ENCODE measurements at places on chromosomes 2 and 18.

GRCh38 chr2:69514406-69514805, 77.2 kb upstream of the NFU1 start:
- peak; percentile 83 for DNase-seq

DNA sequence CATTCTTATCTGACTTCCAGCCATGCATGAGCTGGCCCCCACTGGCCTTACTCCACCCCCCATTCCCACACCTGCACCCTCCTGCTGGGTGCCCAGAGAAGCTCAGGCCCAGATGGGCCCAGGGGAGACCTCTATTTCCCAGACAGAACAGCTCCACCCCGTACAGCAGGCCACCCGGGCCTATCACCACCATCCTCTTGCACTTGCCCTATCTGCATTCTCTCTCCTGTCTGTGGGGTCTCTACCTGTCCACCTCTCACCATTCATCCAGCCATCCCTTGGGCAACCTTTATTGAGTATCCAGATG, 25.3 kb upstream of the TNS1 start:
- no peak for DNase-seq

DNA sequence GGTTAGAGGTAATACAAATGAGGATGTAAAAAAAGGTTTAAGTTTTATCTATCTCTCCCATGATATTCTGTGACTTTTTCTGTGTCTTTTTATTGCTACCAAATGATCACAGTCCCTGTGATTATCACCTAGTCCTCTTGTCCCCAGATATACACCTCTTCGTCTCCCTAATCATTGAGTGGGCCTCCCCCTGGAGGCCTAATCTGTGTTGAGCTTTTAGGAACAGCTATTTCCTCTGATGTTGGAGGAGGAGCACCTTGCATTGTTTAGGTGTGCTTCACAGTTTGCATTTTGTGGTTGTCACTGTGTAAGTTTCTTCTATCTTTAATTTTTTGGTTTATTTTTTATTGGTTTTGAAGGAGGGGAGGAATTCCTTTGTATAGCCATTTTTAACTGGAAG, 33.3 kb downstream of the CCDC85A start:
- no peak for DNase-seq

DNA sequence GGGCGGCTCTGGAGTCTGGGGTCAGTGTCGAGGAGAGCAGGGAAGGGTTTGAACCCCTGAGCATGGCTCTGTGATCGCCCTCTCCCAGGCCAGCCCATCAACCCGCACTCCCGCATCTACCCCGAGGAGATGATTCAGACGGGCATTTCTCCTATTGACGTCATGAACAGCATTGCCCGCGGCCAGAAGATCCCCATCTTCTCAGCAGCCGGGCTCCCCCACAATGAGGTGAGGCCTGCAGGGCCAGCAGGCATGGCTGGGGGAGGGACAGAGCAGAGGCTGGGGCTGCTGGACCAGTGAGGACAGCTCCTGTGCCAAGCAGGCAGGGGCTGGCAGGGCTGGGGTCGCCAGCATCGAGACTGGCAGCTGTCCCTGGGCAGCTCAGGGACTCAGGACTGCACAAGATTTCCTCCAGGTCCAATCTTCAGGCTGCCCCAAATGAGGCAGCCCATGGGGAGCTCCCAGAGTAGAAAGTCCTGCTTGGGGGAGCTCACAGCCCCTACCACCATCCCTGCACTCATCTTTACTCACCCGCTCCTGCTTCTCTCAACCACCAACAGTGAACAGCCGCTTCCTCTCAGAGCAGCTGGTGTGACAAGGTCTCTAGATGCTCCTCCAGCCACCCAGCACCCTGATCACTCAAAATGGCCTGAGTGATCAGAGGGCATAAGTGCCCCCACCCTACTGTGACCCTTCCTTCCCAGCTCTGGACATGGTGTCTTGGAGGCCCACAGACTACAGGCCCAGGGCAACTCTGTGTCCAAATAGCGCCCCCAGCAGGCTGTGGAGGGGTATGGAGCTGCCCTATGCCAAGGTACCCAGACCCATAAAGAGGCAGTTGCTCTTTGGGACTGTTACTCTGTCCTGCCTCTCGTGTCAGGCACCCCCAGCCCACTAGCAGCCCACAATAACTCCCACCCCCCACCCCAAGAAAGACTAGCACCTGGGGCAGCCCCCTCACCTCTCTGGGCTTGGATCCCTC, 18.3 kb upstream of the ANKRD53 start:
- DNase-seq = no peak

GRCh38 chr2:43609290-43609918, 13.6 kb upstream of the THADA start:
- DNase-seq = peak; percentile 29

DNA sequence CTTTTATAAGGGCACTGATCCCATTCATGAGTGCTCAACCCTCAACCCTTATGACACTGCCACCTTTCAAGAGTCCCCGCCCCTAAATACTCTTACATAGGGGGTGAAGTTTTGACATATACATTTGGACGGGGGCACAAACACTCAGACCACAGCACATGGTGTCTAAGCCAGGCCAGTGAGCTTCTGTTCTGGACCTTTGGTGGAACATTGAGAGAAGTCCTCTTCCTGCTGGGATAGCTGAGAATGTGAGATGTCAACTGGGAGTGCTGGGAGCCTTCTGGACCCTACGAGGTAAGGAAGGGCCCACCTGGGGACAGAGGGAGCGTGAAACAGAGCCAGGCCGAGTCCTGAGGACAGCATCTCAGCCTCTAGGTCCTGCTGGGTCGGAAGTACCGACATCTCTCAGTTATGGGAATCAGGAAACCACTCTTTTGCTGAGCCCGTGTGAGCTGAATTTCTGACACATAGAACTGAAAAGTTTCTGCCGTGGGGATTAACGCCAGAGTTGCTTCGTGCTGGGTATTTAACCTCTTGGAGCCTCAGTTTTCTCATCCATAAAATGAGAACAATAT, 114.9 kb downstream of the PDCL3 start:
- no peak for DNase-seq

Measured in amniotic epithelial cell (primary cell).